ENCODE measurements at places on chromosomes 1 and 21. TPM values are rescaled to one million over a fixed set of nuclear protein-coding genes. Genes with fewer than 3 reads are reported as not detected.

The RIIAD1 gene
- total RNA-seq = not detected

DNA sequence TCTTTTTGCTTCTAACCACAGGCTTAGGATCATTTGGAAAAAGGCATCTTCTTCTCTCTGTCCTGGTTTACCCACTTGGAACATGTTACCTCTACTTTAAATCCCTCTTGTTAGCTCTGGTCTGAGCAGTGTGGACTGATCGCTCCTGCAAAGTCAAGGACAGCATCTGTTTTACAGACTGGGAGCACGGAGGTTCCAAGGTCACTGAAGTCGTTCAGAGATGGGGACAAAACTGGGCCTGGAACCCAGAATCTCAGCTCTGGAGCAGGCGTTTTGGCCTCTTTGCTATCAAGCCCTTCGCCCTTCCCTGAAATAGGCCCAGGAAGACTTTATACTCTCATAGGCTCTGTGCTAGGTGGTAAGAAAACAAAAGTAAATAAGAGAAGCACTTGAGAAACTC, 11.3 kb upstream of the MUTYH start:
- no peak for DNase-seq

The TDRD5 gene
- not detected for total RNA-seq

DNA sequence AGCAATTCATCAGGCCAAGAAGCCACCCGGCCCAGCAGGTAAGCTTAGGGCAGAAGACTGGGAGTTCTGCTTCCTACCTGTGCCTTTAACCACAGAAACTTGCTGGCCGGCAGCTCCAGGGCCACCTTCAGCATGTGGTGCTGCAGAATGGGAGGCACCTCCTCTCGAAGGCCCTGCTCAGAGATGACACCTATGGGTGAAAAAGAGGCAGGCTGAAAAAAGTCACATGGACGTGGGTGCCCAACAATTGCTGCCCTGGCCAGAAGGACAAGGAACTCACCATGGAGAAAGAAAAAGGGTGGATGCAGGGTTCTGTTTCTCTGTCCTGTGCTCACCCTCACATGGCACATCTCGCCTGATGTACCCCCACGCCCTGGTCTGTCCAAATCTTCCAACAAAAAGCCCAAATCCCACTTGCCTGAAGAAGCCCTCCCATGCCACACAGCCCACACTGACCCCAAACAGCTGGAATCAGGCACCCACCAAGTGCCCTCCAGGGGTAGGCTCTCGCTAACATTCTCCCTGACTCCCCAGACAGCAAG, 33.0 kb downstream of the URB1 start:
- no peak for DNase-seq

- no peak for DNase-seq
These were observed 133.5 kb downstream of the CLIC6 start for GRCh38 chr21:34802180-34802899.

DNA sequence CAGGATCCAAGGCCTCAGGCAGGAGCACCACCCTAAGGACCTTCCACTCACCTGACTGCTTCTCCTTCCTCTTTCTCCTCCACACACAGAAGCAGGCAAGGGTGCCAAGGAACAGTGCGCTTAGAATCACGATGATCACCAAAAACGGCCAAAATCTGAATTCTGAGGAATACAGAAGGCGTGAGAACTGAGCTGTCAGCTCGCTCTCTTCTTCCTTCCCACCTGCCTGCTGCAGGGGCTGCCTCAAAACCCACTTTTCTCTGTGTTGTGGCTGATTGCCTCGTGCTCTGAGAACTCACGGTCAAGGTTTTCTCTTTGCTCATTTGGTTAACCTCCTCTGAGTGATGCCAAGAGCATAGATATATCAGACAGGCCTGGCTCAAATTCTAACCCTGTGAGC, 23.8 kb downstream of the CD244 start:
- no peak for DNase-seq

DNA sequence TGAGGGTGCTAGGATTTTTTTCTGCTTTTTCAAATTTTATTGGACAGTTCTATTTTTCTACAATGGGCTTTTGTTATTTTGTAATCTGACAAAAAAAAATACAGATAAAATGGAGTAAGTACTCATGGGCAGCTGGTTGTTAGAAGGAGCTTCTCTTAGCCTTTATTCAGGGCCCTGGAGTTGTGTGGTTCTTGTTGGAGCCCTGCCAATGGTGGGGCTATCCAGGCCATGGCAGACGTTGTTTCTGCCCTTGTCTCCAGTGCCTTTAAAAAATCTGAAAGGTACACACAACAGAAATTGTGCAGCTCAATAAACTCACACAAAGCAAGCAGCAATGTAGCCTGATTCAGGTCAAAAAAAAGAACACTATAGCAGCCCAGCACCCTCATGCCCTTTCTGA, 153.5 kb upstream of the GALNT2 start:
- no peak for DNase-seq

DNA sequence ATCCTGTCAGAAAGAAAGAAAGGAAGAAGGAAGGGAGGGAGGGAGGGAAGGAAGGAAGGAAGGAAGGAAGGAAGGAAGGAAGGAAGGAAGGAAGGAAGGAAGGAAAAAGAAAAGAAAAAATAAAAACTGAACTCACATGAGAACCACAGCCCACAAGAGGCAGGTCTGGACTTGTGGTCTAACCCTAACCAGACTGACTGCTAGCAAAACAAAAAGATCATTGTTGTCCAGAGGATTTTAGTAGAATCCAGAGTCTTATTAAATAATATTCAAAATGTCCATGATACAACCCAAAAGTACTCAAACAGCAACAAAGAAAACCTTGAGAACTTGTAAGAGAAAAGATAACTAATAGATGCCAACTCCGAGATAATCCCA, 4.7 kb upstream of the ITGB2 start:
- DNase-seq = no peak

GRCh38 chr1:225746361-225747179, 31.1 kb upstream of the SRP9 start:
- no peak for DNase-seq

Data from activated T-helper 1 cell treated with anti-CD3 and anti-CD28 coated beads, Interleukin-12 subunit alpha, Interleukin-12 subunit beta, Interleukin-2, Interleukin-4 antibody, amounts not matched to agents 30 ng/mL and 10 ng/mL and 1 ng/mL, durations not matched to agents 14 hours and 24 hours and 36 hours (primary cell).